ENCODE measurements at places on chromosomes 1 and 21.
A peak's percentile ranks its signal among the peaks of the same experiment; 100 is the strongest.

DNA sequence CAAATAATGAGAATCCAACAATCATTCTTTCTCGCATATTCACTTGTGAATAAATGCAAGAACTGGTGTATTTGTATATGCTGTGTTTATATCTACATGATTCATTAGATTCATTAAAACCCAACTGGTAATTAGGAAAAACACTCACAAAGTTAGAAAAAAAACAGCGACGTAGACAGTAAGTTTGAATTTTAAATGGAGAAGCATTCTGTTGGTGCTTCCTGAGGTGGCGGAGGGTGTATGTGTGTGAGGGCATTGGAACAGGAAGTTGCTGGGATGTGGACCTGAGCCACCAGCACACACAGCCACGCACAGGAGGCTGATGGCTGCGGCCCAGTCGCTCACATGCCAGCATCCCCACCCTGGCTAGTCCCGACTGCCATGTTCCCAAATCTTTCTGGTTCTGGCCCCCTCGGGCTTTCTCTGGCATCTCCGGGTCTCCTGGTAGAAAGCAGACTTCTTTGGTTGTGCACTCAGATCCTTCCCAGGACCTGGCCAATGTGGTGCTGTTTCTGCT lies 121.6 kb upstream of the IRF2BP2 start:
- DNase-seq: peak; percentile 12

- DNase-seq: no peak
Measured at GRCh38 chr1:180927348-180927747, 14.7 kb downstream of the KIAA1614 start.

DNA sequence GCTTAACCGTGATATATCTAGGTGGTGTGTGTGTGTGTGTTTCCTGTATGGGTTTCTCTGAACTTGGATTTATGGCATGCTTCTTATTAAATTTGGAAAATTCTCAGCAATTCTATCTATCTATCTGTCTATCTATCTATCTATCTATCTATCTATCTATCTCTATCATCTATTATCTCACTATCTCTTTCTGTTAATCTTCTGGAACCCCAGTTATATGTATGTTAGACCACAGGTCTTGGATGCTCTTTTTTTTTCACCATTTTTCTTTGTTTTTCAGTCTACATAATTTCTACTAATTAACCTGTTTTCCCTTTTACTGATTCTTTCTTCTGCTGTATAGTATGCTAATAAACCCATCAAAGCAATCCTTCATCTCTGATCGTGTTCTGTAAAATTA lies 538.0 kb downstream of the PTPRU start:
- no peak for DNase-seq

DNA sequence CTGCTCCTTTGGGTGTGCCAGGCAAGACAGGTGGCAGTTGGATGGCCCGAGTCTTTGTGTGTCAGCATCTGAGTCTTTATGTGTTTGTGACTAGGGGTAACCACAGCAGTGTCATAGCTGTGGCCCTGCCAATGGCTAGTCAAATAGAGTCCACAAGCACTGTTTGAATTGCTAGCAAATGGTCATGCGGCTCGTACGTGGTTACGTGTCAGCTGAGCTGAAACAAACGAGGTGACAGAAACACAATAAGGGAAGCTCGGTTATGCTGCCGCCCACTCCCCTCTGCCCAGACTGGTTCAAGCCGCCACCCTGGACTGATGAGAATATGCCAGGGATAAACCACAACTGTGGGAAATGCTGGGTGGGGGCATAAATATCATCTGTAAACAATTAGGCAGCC lies 174.3 kb upstream of the LMO4 start:
- no peak for DNase-seq

DNA sequence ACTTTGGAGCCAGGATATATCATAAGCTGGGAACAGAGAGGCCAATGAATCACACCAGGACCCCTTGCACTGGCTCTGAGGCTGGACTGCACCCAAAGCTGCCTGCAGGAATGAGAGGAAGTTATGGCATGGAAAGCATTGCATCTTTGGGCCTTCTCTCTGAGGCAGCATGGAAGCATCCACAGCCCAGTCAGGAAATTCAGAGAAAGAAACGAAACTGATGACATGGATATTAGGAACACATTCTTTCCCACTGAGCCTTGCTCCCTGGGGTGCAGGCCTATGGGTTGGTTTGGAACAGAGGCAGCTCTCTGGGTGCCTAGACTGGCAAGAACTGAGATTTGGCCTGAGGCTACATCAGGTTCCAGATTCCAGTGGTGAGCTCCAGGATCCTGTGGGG lies 98.6 kb downstream of the NGF start:
- no peak for DNase-seq

- no peak for DNase-seq
Measured at GRCh38 chr1:160432371-160432786, 32.0 kb downstream of the VANGL2 start.
